Foreskin fibroblast (primary cell): ENCODE measurements at places on chromosomes 3 and 15.

GRCh38 chr3:57956119-57956832 is 51.9 kb upstream of the FLNB start:
- DNase-seq, result peak; percentile 80

DNA sequence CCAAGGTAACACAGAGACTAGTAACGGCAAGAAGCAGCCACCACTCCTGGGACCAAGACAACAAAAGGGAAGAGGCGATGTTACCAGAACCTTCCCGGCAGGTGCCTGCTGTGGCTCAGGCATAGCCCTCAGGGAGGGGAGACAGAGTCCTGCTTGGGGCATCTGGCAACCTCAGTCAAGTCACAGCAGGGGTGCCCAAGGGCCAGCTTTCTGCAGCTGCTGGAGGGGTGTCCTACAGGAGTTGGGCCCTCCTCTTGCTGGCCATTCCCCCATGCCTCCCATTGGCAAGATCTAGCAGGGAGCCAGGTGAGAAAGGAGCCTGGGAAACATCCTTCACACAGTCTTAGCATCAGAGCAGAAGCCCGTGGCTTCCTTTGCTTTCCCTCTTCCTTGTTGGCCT is 197.3 kb upstream of the IL12A start:
- DNase-seq, result no peak

DNA sequence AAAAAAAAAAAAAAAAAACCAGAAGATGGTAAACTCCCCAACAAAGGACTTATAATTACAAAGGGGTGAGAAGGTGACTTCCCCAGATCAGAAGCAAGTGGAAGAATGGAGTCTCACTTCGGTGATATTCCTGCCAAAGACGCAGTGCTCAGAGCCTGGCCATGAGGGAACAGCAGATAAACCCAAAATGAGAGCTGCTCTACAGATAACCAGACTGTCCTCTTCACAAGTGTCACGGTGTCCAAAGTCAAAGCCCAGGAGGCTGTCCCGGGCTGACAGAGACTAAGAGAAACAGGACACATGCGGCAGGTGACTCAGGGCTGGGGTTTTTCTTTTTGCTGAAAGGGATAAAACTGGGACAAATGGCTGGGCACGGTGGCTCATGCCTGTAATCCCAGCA is 48.8 kb downstream of the HMCES start:
- no peak for DNase-seq

DNA sequence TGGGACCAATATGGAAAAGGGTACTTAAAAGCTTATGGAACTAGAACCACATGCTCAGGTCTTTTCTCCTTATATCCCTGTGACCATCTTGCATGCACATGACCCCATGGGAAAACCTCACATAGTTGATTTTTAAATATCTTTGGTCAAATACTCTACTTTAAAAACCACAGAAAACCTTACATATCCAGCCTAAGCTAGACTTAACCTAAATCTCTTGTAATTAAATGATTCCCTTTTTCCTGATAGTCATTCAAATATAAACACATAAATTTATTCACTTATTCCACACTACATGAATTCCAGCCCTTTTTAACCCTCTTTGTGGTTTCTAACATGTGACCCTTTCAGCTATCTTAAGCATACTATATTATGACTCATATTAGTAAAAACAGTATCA is 46.8 kb downstream of the DNAJC13 start:
- peak; percentile 26 for DNase-seq

- no peak for DNase-seq
Measured at GRCh38 chr3:129318921-129319320, 40.3 kb downstream of the HMCES start.

- DNase-seq, result no peak
Measured at GRCh38 chr15:62277816-62278394, 112.8 kb upstream of the C2CD4B start.

DNA sequence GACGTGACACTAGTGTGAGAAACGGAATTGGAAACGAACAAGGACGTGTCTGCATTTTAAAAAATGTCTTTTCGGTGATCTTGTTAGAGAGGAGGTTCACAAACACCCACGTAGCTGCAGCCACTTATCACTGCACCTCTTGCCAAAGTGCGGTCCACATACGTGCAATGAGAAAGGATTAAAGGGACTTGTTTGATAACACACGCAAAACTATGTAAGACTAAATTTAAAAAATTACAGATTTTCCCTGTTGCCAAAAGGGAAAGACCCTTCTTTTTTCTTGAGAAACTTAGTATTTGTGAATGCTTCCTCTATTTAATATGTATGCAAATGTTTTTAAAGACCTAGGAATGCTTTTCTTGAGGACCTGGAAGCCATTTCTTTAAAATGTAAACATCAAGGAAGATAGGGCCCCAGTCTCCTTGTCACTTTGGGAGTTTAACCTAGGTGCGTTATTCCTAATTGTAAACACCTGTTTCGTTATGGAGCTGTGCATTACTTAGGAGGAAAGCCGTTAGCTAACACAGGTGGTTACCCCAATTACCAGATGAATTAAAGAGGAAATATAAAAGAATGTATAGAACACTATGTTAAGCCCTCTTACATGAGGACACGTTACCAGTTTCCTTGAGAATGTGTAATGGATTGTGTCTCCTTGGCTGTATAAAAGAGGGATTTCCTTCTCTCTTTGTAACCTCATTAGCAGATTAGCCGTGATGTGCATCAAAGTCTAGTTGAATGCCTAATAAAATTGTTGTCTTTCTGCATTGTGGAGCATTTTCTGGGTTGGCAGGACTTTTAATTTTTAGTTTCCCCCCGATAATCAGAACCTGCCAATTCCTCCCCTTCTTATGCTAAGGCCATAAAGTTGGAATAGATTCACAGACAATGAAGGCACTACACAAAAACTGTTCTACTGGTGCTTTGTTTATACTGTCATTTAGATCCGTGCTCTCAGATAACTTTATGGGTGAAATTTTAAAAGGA is 1.0 kb downstream of the LEKR1 start:
- no peak for DNase-seq

- no peak for DNase-seq
Measured at GRCh38 chr3:97880267-97880666, 58.5 kb downstream of the CRYBG3 start.

GRCh38 chr3:108554229-108554628 is 35.0 kb downstream of the CIP2A start:
- DNase-seq, result peak; percentile 17

DNA sequence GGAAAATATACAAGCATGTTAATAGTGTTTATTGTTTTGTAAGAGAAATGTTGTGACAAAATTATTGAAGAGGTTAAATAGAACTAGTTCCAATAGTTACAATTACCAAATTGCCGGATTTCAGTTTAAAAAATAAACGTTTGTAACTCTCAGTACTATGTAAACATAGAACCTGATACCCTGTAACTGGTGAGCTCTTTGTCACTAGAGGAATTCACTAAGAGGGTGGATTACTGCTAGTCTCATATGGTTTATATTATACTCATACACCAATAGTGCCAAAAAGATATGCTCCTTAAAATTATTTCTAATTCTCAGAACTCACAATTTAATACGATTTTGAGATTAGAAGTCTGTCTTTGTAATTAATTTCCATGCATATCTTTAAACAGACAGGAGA is 7.6 kb upstream of the GMNC start:
- DNase-seq, result no peak

- no peak for DNase-seq
Measured at GRCh38 chr15:88630141-88630721, 8.6 kb upstream of the ISG20 start.

DNA sequence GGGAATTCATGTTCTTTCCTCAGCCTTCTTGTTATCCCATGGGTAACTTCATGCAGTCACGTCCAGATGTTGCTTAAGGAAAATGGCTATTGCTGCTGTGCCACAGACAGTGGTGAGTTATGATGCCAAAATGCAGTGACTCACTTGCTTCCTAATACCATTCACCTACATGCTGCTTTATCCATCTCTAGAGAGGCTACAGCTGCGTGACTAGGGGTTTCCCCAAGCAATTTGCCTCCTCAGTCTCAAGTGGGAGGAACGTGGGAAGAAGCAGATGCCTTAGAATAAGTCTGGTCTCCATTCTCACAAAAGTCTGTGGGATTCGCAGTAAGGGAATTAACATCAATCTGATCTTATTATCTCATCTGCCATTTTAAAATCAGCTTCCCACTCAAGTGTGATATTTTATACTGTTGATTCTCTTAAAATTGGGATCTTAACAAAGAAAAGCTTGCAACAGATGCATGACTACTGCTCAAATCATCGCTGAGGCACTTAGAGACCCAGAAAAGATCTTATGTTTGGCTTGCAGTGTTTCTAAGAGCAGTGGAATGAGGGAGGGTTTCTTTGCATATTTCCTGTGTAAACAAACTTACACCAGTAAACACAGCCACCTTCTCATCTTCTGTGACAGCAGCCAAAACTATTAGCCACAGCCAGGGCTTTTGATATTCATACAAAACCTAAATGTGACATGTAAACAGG is 62.0 kb upstream of the ACP3 start:
- DNase-seq, result peak; percentile 93

DNA sequence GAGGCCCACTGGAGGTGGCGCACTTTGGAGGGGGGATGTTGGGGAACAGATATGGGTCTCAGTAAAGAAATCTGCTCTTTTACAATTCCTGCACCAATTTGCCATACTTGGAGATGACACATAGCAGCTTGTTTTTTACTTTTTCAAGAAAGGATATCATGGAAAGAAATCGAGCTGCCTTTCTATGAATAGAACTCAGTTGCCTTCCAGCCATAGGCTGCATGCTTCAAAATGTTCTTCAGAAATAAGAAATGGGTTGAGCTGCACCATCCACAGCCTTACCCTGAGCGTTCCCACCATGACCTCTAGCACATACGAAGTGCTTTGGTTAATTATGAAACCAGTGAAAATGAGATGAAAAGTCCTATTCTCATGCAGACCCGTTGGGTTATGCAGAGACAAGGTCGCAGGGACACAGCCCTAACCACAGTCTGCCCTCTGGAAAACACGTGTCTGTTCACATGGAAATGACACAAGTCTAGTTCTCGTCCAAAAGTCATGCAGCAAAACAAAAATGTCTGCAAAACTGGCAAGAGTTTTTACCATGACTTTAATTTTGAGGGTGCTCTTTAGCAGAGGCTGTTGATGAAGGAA is 36.3 kb downstream of the NGRN start:
- DNase-seq, result no peak

DNA sequence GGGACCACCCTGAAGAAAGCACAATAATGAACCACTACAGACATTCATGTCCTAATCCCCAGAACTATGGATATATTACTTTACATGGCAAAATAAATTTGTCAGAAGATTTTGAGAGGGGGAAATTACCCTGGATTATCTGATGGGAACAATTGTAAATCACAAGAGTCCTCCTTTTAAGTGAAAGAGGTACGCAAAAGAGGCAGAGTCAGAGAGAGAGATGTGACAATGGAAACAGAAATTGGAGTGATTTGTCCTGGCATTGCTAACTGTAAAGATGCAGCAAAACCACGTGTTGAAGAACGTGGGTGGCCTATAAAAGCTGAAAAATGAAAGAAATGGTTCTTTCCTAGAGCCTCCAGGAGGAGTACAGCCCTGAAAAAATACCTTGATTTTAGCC is 1121.4 kb upstream of the ALCAM start:
- DNase-seq, result no peak

DNA sequence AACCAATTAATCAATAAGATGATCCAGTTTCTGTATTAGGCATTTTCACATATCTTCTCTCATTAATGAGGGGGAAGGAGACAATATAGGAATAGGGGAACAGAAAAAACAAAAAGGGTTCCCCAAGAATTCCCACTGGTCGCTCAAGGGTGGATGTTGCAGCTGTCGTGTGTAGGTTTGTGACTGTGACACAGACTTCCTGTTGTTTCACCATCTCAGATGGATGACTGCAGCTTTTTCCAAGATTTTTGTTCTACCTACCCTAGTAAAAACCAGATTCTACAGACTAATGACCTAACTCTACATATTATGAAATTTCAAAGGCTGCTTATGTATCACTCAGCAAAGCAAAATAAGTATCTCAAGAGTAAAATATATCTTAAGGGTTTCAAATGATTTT is 73.7 kb upstream of the MB21D2 start:
- no peak for DNase-seq

GRCh38 chr3:146814601-146815315 is 209.6 kb upstream of the PLSCR5 start:
- DNase-seq, result peak; percentile 71

- DNase-seq, result no peak
Measured at GRCh38 chr3:185583925-185584324, 2.2 kb upstream of the SENP2 start.

GRCh38 chr3:135231737-135232136 is 436.7 kb downstream of the EPHB1 start:
- no peak for DNase-seq

- DNase-seq, result peak; percentile 65
Measured at GRCh38 chr15:71812966-71813722, 2.8 kb downstream of the NR2E3 start.

GRCh38 chr3:82082796-82083195 is 321.4 kb upstream of the GBE1 start:
- peak; percentile 43 for DNase-seq

DNA sequence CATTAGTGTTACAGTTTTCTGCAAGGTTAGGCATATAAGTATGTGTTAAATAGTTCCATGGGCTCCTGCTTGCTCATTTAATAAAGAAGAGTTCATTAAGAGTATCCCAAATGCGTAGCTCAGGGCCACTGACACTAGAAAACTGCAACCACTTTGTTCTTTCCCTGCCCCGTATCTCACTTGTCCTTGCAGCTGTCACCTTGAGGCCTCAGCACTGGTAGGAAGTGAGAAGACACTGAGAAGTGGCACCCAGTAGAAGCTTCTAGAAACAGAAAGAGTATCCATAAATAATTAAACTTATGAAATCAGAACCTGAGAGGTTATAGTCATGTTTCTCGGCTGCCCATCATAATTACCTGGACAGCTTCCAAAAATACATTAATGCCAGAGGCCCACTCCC is 266.0 kb downstream of the KCNMB2 start:
- no peak for DNase-seq

DNA sequence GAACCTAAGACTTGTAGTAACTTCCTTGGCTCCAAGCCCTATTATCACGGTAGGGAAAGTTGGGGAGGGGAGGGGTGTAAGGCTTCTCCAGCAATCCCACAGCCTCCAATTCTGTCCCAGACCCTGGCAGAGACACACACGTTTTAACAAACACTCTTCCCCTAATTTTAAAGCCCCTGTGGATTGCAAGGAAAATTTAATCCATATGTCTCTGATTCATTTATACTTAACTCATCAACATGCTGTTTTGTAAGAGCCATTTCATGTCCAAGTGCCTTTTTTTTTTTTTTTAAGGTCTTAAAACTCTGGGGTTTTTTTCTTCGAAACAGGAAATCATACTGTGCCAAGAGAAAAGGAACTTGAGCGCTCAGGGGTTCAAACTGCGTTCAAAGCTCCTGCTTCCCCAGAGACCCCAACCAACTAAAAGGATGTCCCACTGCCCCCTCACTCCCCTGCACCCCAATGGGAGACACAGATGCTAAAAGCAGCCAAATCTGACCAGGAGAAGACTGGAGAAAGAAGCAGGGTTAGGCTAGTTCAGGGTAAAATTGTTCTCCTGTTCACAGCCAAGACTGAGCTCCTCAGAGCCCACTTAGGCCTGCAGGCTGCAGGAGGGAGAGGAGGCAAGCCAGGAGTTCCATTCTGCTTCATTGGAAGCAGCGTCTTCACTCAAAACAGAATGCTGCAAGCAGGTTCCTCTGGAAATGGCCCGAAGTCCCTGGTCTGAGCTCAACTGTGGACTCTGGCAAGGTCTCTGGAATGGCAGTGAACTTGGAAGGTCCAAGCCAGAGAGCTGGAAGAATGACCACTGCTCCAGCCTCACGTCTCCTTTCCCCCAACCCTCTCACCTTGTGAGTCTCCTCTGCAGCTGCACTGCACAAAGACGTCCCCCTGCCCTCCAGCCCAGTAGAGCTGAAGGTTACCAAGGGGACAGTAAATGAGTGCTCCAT is 172.5 kb downstream of the NTRK3 start:
- DNase-seq, result no peak
